Activated CD4-positive, alpha-beta memory T cell treated with anti-CD3 and anti-CD28 coated beads, Interleukin-2, amount 10 ng/mL, durations not matched to agents 7 days and 5 days (primary cell): ENCODE measurements at places on chromosomes 7 and 10. TPM values are rescaled to one million over a fixed set of nuclear protein-coding genes. Genes with fewer than 3 reads are reported as not detected.

DNA sequence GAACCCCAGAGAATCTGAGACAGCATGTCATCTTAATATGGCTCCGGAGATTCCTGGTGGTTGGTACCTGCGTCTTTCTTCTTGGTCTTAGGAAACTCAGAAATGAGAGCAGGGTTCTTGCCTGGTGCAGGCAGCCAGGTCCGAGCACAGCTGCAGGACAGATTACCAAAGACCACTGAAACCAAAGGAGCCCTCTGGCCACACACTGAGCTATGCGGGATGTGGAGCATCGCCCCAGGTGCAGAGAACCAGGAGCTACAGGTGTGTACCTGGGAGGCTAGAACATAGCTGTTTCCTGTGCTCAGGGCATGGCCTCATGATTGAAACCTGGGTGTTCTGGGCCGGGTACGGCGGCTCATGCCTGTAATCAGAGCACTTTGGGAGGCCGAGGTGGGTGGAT is 635.4 kb downstream of the CALN1 start:
- DNase-seq, result no peak

DNA sequence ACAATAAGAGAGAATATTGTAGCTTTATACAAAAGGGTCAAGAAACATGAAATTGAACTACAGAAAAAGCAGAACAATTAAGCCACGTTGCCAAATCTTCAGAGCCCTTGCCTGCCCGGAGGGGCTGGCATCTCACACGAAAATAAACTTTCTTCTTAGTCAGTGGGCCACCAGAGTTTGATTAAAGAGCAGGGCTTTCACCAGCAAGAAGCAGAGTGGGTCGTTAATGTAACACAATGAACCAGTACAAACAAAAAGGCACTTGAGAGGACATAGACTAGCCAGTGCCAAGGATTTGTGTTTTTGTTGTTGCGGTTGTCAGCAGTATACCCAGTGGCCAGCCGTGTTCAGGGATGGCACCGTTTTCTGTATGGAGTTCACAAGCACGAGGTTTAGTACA is 155.4 kb downstream of the NRP1 start:
- no peak for DNase-seq

CRTAC1 gene
- not detected for total RNA-seq

OR2F1 gene
- total RNA-seq, result not detected

A1CF gene
- total RNA-seq, result not detected

EBLN1 gene
- not detected for total RNA-seq

CLRN3 gene
- total RNA-seq, result not detected

GRCh38 chr10:73459683-73460314 is 26.4 kb upstream of the MSS51 start:
- DNase-seq, result no peak

MRC1 gene
- not detected for total RNA-seq

DNA sequence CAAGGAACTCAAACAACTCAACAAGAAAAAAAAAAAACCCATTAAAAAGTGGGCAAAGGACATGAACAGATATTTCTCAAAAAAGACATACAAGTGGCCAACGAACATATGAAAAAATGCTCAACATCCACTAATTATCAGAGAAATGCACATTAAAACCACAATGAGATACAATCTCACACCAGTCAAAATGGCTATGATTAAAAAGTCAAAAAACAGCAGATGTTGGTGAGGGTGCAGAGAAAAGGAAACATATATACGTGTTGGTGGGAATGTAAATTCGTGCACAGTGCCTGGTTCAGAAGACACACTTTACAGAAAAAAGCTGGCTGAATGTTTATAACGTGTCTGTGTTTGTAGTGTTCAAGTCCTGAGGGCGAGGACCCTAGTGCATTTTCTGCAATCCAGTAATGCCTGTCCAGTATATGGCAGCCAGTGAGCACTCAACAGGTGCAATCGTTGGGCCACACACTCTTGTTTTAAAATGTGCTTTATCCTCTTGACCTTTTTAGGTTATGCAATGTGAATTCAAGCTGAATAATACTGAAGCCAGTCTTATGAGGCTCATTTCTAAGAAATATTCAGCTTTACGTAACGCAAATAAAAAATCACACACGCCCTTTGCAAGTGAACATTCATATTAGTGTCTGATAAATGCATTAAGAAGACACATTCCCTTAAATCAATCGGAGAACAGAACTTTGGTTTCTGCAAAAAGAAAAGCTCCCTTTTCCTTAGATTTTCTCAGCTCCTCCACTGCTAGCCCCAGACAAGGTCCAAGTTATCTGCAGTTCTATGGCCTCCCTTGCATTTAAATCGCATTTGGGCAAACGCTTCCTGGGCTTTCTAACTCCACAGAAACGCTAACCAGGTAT is 813 bp upstream of the MTURN start:
- no peak for DNase-seq

GRCh38 chr7:2820508-2820934 is 23.6 kb downstream of the GNA12 start:
- no peak for DNase-seq

- no peak for DNase-seq
Measured at GRCh38 chr10:111128331-111129180, 51.7 kb downstream of the ADRA2A start.

PKD2L1 gene
- 0.18 TPM for total RNA-seq

GRM3 gene
- not detected for total RNA-seq
